Activated gamma-delta T cell (primary cell): ENCODE measurements at places on chromosomes 4 and X.

DNA sequence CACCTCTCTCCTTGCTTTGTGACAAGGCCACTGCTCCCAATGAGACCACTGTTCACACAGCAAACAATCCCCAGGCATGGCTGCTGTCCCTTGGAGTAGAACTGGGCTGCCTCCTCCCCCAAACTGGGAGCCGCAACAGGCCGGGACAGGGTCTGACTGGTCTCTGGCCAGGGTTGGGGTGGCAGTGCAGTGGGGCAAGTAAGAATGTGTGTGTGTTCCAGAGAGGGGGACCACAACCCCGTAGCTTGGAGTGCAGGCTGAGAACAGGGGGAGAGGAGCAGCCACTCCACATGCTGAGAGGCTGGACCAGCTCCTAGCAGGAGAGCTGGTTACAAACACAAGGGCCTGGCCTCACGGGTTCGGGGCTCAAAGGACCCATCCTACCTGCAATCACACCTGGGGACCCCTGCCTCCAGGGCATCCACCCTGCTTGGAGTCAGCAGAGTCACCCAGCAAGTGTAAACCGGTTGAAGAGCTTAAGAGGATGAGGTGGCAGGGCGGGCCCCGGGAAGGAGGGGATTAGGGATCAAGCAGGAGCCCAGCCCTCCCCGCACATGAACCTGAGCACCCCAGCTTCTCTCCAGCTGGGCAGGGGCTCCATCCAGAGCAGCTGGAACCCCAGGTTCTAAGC is 3.8 kb upstream of the ZNF185 start:
- no peak for DNase-seq

DNA sequence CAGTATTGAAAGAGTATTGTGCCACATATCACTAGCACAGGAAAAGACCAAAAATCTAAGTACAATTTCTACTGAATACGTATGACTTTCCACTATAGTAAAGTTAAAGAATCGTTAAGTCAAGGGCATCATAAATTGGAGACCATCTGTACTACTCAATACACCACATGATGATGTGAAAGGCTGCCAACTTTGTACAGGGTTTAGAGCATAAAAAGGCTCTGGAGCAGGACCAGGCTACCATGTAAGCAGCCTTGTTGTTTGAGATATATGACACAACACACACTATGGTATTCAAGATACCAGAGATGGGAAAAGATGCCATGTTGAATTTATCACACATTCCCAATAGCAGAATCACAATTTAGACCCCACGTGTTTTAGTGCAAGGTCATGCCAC is 294.9 kb upstream of the TRPC5 start:
- DNase-seq = no peak

DNA sequence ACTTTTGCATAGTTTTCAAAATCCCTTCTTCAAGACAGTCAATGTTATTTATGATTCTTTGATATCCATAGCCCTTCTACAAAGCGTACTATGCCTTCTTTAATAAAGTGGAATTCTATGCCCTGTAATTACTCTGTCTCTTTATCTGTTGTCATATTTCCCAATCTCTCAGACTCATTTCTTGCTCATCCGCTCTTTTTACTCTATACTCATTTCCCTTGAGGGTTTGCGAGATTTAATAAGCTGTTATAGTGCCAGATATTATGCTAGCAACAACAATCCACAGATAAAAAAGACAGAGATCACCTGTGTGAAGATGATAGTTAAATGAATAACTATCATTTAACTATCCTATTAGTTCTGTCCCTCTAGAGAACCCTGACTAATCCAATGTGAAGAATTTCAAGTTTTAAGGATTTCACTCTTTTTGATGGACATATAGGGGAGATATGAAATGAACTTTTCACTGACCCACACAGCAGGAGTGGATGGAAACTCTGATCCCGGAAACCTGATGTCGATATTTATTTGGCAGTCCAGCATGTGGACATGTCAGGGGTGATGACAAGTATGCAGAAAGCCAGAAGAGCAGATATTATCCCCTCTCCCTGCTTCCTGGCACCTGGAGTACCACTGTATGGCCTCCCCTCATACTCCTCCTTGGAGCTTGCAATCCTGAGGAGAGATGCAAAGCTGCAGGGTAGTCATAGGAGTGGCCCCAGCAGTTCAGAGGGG is 49.7 kb downstream of the TMEM156 start:
- no peak for DNase-seq

DNA sequence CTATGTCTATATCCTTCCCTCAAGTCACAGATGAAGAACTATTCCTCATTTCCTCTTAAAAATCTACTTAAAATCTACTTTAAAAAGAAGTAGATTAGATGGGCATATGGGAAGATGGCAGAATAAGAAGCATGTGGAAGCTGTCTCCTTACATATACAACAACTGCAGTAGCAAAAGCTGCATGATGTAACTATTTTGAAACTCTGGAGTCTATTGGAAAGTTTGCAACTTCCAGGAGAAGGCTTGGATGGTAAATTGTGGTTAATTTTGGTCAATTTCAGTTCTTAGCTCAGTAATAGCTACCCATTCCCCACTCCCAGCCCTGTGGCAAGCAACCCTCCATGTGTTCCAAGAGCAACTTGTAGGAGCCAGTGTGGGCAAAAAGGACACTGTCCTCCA is 36.9 kb downstream of the MORC4 start:
- DNase-seq = no peak

GRCh38 chr4:11286533-11286932 is 142.2 kb downstream of the HS3ST1 start:
- DNase-seq = no peak

DNA sequence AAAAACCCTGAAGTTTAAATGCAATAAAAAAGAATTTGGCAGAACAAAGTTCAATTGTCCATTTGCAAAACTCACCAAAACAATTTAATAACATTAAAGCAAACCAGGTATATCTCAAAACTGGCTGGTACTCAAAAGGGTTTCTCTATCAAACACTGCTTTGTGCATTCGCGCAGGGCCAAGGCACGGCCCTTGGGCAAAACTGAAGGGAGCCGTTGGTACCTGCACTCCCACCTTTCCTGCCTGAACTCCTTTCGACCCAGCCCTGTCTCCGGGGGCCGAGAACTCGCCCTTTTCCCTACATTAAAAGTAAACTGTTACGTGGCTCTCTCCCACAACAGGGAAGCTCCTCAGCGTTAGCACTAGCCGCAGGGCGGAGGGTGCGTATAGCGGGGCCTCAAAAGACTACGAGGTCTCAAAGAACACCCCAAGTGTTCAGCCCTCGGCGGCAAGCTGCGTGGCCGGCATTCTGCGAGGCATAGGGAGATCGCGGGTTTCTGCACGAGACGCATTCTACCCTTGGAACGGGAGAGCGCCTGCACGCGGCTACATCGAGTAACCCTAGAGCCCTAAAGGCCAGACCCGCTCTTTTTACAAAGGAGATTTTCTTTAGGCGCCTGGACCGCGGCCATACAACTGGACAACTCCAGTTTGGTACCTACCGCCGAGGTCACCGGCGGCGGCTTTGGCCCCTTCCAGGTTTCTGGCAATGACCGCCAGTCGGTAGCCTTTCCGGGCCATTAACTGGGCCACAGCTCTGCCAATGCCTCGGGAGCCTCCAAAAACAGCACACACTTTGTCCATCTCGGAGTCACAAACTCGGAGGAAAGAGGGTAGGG is 550 bp downstream of the CBR4 start:
- DNase-seq = peak; percentile 22

DNA sequence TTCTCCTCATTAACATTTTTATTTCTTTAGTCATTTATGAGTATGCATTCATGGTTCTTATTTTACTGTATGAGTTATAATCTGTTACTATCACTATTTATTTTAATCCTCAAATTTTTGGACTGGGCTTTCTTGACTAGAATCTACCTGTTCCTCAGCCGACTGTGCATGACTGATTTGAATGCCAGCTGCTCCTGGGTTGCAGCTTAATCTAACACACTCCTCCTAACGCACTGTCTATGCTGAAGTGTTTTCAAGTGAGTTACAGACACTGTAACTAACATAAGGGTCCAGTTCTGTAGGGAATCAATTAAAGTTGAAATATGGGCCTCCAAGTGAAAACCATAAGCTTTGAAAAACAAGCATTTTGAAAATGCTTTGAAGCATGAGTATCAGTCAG is 137.4 kb upstream of the ARSJ start:
- DNase-seq = no peak

DNA sequence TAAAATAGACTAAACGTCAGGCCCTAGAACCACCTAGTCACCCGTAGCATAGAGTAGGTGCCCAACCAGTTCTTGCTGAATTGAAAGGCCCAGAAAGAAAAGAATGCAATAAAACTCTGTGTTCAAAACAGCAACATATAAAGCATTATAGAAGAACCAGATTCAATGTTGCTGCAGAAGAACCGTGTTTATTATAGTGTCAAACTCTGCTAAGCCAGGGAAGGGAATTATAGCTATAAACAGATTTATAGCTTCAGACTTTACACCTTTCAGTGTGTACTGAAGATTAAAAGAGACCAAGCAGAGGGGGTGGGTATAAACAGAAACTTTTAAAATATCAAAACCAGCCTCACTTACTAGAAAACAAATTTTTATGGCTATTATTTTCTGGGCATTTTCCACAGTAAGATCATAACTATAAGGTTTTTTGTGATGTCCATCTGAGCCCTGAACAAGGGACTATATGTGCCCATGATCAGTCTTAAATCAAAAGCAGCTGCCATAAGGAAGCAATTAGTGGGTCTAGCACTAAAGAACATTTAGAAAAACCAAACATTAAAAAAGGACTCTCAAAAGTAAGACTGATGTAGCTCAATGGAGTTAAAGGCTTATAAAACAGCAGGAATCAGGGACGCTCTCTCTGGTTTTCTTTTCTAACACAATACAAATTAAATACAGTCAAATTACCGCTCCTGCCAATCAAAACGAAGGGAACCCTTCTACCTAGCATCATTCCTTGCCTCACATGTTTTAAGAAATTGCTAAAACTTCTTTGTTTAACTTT is 219.7 kb upstream of the ETNPPL start:
- DNase-seq = no peak

- DNase-seq = no peak
Observed at GRCh38 chr4:86950831-86951525, 16.2 kb downstream of the AFF1 start.

DNA sequence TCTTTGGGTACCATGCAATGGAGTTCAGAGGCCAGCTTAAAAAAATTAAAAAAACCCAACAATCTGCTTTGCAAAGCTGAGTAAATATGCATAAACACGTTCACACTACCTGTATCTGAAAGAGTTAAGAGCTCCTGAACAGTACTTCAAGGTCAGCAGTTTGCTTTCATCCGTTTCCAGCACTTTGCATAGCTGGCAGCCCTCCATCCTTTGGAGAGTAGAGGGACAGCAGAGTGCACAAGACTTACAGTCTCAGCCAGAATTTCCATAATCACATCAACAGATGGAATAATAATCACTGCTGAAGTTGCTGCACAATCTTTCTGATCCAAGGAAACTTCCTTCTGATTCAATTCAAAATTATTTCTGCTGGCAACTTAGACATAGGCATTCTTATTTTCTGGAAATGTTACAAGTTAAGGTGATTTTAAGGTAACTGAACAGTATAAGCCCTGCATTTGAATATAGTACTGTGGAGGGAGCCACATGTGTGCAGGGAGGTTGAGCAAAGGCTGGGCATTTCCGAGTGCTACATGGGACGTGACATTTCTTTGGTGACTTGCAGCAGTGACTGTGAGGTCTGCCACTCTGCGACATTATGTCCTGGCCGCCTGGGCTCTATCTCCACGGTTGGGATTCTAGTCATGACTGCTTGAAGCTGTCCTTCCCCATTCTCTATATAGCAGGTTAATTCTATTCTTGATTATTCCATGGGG is 73.5 kb upstream of the EMCN start:
- DNase-seq = no peak

GRCh38 chr4:171727185-171727584 is 86.0 kb upstream of the GALNTL6 start:
- no peak for DNase-seq

- DNase-seq = no peak
Observed at GRCh38 chr4:26763648-26764047, 97.0 kb upstream of the STIM2 start.

DNA sequence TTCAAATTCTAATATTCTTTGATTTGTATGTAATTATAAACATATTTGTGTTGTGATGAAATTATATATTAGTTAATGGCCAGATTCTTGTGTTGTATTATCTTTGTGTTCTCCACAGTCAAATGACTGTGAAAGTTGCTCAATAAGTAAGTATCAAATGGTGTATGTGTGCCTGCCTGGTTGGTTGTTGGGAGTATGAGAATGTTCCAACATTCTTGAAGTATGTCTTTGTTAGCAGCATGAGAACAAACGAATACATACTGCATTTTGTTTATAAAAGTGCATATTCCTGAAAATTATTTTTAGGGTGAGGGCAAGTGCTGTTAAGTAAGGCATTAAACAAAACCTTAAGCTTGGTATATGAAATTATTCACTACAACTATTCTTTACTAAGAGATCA is 16.2 kb downstream of the ARHGEF38 start:
- DNase-seq = no peak

GRCh38 chr4:159594576-159594975 is 491.7 kb downstream of the RAPGEF2 start:
- DNase-seq = no peak

DNA sequence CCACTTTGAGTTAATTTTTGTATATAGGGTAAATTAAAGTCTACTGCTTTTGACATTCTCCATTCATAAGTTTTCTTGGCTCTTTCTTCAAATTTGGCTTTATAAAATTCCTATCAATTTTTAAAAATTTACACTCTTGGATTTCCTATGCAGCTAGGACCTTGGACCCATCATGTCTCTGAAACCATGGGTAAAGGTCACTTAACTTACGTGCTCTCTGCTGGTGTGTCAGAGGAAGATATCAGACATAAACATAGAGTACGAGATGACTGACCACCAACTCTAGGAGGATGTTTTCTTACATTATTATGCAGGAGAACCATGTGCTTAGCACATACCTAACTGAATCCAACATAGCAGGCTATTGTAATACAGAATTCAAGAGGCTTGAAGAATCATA is 62.5 kb upstream of the C1GALT1C1 start:
- DNase-seq = no peak

- no peak for DNase-seq
Observed at GRCh38 chrX:25017667-25018247, 2.0 kb upstream of the ARX start.

DNA sequence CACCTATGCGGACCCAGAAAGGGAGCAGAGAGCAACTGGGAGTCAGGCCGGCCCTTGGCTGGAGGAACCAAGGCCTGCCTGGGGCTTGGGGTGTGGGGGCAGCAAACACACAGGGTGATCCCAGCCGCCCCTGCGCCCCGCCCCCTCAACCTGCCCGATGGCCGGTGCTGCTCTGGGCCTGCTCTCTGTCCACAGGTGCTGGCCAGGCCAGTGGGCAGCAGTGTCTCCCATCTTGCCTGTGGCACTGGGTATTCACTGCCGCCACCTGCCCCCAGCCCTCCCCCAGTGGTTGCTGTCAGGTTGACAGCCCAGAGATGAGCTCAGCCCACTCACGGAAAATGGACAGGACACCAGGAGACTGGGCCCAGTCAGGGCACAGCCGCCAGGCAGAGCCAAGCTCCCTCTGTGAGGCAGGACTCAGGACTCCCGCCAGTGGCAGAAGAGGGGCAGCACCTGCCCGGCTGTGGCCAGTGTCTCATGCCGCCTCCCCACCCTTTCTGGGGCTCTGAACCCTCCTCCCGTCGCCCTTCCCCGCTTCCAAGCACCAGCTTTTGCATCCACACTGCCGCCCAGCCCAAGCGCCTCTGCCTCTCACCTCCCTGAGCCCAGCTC is 4.7 kb downstream of the NKX1-1 start:
- no peak for DNase-seq

- no peak for DNase-seq
Observed at GRCh38 chrX:31747411-31747810, 675.6 kb upstream of the FTHL17 start.
